Retina (tissue), 1 donor: ENCODE measurements at places on chromosomes 11 and 22.

- no peak for DNase-seq
Measured at GRCh38 chr11:74279256-74279655, 32.2 kb downstream of the P4HA3 start.

DNA sequence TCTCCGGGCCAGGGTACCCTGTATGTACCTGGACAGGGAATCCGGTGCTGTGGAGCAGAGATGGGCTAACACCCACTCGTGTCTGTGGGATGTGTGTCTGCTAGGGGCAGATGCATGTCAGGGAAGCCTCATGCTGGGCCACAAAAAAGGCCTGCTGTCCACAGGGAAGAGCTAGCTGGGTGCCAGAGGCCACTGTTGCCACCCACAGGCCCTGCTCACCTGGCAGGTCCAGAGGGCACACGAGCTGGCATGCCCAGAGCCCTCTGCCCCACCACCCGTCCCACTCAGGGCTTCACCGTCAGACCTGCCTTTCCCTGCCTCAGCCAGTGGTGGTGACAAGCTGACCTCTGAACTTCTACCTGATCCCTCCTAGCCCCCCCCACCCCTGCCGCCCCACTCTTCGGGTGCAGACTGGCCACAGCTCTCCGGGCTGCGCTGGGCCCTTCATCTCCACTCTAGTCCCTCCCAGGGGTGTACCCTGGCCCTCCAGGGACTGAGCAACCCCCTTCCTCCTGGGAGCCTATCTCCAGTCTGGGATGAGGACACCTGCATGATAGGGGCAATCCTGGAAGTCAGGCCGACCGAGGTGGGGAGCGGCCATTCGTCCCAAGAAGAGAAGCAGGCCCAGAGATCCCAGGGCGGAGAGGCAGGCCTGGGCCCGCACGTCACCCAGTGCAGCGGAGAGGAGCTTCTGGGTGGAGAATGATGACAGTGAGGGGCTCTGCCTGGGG, 1.4 kb downstream of the SLC25A22 start:
- DNase-seq, result peak; percentile 48

DNA sequence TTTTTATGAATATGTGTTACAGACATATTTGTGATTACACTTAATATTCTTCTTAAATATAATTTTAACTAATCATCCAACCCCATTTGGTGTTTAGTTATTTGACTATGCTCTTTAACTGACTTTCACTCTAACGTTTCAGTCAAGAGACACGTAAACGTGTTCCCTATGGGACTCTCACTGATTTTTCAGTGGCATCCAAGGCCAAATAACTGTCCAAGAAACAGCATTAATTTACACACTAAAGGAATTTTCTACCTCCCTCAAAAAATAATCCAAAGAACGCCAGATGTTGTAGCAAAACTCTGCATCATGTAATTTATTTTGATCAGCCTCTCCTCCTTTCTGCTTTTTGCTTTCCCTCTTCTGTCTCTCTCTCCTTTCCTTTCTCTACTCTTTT, 44.0 kb upstream of the NOX4 start:
- DNase-seq, result no peak

- DNase-seq, result no peak
Measured at GRCh38 chr11:46402957-46403902, 11.7 kb upstream of the CHRM4 start.

DNA sequence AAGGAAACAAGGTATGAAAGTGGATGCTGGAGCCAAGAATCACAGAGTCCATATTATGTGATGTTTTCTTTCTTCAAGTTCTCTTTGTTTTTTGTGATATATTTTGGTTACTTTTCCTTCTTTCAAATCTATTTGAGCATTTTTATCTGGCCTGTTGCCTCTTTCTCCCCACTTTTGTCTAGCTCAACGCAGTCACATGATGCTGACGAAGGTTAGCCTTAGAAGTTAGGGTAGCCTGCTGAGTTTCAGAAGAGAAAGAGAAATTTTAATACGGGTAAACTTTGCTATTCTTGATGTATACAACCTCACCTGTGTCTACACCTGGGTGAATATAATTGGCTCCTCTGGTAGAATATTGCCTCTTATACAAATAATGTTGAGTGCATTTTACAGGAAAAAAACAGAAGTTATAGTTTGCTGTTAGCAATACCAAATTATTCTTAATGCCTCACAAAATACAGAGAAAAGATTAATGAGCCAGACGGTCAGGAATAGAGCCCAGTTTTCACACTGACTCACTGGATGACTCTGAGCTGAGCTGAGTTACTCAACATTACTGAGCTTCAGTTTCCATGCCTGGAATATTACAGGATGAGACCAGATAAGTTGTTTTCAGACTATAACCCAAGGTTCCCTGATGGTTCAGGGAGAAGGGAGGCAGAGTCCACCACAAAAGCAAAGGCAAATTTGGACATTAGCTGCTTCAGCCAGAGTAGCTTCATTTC, 161.6 kb upstream of the BDNF start:
- DNase-seq, result no peak

GRCh38 chr11:65181569-65182257, at the start of gene CAPN1:
Gene CAPN1 (plus strand): TSS chr11:65181928. CDS start chr11:65182702, 774 bp downstream.
- peak; percentile 78 for DNase-seq

DNA sequence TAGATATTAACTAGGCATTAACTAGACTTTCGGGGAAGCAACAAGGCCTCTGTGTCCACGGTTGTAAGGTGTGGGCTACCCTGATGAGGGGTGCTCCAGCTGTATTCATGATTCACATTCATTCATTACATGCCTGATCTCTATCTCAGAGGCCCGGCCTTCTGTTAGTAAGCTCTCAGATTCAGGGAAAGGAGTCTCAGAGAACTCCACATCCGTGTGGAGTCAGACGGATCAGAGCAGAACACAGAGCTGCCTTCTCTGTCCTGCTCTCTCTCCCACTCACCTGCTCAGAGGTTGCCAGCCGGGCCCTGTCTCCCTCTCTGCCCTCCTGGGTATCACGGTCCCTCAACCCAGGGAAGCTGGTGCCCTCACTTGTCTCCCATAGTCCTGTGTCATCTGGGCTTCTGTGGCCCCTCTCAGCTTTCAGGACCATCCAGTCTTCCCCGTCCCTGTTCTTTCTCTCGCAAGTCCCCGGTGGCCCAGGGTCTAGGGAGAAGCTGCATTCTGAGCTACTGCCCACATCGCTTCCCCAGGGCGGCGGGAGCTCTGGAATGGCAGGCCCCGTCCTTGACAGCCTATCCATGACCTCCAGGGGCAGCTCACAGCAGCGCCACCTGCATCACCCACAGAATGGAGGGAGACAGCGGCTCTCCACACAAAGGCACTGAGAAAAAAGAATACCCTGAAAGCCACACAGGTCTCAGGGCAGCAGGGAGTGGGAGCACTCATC, 4.3 kb downstream of the TP53AIP1 start:
- DNase-seq, result no peak

GRCh38 chr11:60261014-60261413, 18.1 kb upstream of the MS4A4E start:
- DNase-seq, result no peak

DNA sequence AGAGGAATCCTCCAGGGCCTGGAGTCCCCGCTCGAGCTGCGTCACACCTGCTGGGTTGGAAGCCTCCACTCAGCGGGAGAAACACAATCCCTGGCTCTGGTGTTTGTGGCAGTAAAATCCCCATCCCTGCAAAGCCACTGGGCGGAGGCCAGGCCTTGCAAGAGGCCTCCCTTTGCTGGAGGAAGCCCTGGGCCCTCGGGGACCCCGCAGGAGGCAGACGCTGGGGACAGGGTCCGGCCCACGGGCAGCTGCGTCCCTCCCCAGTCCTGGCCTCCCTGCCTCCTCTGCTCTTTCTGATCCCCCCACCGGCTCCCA, 194.7 kb downstream of the BRD1 start:
- DNase-seq, result no peak
